Right renal cortex interstitium (tissue), 3 donors: ENCODE measurements at places on chromosomes 11 and 22.

DNA sequence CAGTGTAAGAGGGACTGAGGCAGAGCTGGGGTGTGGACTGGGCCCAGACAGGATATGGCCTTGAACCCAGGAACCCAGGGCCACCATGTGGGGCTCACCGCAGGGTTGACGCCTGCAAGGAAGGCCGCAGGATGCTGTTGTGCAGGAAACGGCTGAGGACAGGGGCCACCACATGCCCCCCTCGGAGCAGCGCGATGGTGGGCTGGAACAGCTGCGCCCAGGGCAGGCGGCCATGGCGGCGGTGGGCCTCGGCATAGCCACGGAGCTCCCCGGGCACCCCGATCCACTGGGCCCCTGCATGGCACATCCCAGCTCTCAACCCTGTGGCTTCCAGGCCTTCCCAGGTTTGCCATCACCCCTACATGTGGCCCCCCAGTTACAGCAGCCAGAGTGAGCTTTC is 12.2 kb downstream of the GGT5 start:
- DNase-seq: no peak

DNA sequence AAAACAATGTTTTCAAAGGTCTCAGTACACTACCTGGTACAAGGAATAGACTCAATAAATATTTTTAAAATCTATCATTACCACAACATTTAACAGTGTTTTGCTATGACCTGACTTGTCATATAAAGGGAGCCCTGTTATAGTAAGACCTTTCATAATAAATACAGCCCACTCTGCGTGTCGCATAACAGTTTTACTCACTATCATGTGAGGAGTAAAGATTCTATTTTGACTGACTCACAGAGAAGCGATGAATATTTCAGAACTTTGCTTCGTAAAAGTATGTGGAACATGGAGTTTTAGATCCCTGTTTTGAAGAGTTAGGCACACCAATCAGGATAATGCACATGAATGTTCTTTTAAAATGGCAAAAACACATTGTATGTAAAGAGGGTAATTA is 531.2 kb downstream of the KCNA4 start:
- no peak for DNase-seq

- DNase-seq: no peak
Observed at GRCh38 chr11:131976021-131976420, 605.6 kb downstream of the NTM start.

DNA sequence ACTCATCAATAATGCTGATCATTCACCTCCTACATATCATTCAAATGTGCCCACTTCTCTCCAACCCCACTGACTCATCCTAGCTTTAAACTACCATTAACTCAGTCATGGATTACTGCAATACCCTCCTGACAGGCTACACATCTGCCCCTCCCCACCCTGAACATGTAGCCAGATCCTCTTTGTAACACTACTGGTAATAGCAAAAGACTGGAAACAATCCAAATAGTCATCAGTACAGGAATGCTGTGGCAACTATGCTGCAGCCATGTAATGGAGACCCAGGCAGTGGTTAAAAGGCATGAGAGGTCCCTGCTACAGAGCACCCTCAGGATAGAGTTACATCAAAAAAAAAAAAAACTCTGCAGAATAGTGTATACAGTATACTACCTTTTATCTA is 16.6 kb downstream of the SLC43A3 start:
- DNase-seq: no peak
